ENCODE measurements at places on chromosomes 7 and 10.

GRCh38 chr10:73858750-73859427 is 15.5 kb downstream of the CAMK2G start:
- no peak for DNase-seq

- DNase-seq: no peak
Observed at GRCh38 chr7:138077809-138078208, 1.6 kb downstream of the AKR1D1 start.

- DNase-seq: no peak
Observed at GRCh38 chr7:115831371-115831770, 199.2 kb downstream of the TFEC start.

GRCh38 chr7:34177476-34177875 is 272.1 kb downstream of the BMPER start:
- DNase-seq: no peak

DNA sequence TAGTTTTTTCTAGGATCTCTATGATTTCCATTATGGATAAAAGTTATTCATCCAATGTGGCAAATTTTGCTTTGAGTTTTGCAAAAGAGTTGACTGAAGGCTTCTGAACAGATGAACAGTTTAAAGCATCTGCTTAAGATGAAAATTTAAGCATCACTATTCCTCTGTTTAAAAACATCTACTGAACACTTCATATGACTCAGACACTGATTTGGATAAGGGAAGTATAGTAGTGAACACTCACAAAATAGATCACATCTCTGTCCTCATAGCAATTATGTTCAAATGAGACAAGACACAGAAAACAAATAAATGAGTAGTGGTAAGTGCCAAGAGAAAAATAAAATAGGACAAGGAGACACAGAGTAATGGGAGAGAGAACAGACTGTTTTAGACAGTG is 157.3 kb downstream of the MBL2 start:
- no peak for DNase-seq
